T-helper 17 cell (primary cell): ENCODE measurements at places on chromosomes 16 and 17. TPM values are rescaled to one million over a fixed set of nuclear protein-coding genes. Genes with fewer than 3 reads are reported as not detected.

Gene TEX19
- not detected for total RNA-seq

Gene GCGR
- not detected for total RNA-seq

Gene ACE
- total RNA-seq: 11.6 TPM

Gene NPIPA2
- 4.1 TPM for total RNA-seq

Gene CCL17
- not detected for total RNA-seq

Gene PPP1R27
- not detected for total RNA-seq

Gene OTOP2
- total RNA-seq: not detected

Gene ZNF423
- total RNA-seq: not detected

Gene BAHCC1
- total RNA-seq: 0.29 TPM

Gene FOXN1
- total RNA-seq: not detected

Gene SNAI3
- 7.7 TPM for total RNA-seq

Gene APOBR
- 12.6 TPM for total RNA-seq

Gene SBK1
- 17.7 TPM for total RNA-seq

Gene TMC7
- total RNA-seq: not detected

Gene SULT1A2
- total RNA-seq: 0.22 TPM

Gene KRT23
- not detected for total RNA-seq

Gene HAS3
- 3.0 TPM for total RNA-seq

Gene KRTAP16-1
- total RNA-seq: 0.34 TPM

Gene CFAP97D1
- total RNA-seq: not detected

Gene ADCY9
- total RNA-seq: 12.6 TPM

Gene RAB26
- 0.57 TPM for total RNA-seq

Gene NXN
- 4.4 TPM for total RNA-seq

Gene CCL13
- total RNA-seq: not detected

Gene RNF222
- 0.52 TPM for total RNA-seq

Gene RRAD
- 0.52 TPM for total RNA-seq

Gene SMARCD2
- 95.3 TPM for total RNA-seq

Gene TEKT1
- total RNA-seq: not detected

Gene FN3KRP
- 31.3 TPM for total RNA-seq

Gene SKAP1
- 136 TPM for total RNA-seq

Gene CD300E
- total RNA-seq: 5.7 TPM

Gene ITGAL
- total RNA-seq: 322 TPM

Gene RASL10B
- 0.10 TPM for total RNA-seq

Gene TMEM88
- 31.0 TPM for total RNA-seq

Gene CHST5
- total RNA-seq: not detected

Gene PERCC1
- not detected for total RNA-seq

Gene LYZL6
- not detected for total RNA-seq

Gene C16orf96
- total RNA-seq: 0.08 TPM

Gene RAB37
- total RNA-seq: 83.3 TPM

Gene DDX52
- total RNA-seq: 23.2 TPM

Gene TMC8
- 352 TPM for total RNA-seq

Gene CIAPIN1
- 35.0 TPM for total RNA-seq

Gene ZNF385C
- 0.20 TPM for total RNA-seq

Gene MYH2
- total RNA-seq: not detected

Gene PARD6A
- total RNA-seq: 6.3 TPM

Gene CORO1A
- 665 TPM for total RNA-seq
